Stimulated activated CD8-positive, alpha-beta memory T cell treated with anti-CD3 and anti-CD28 coated beads, Interleukin-7, amount 100 ng/mL, for 1 hour (primary cell): ENCODE measurements at places on chromosomes 12 and 14.

DNA sequence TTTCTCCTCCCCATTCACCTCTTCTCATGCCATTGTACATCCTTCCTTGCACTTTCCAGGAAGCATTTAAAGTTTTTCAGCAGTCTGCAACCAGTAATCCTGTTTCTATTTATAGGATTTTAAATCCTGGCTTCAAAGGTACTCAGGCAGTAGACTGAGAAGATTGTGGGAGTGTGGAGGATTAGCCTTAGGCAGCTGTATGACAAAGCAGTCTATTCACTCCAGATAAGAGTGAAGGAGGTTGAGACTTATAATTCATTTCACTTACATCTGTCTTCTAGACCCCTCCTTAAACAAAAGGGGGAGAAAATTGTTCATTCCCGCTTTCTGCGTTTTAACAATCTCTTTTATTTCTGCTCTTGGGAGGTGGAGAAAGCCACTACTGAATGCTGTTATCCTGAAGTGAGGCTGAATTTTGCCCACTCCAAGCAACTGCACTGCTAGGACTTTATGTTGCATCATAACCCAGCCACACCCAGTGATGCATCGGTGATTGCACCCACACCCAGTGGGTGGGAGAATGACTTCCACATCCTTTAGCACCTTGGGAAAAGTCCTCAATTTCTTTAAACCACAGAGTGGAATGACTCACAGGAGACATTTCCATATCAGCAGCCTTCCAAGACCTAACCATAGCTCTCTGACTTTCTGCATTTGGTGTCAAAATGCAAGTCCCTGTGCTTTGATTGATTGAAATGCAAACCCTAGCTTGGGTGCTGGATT, 382.5 kb upstream of the ATP2B1 start:
- no peak for DNase-seq

DNA sequence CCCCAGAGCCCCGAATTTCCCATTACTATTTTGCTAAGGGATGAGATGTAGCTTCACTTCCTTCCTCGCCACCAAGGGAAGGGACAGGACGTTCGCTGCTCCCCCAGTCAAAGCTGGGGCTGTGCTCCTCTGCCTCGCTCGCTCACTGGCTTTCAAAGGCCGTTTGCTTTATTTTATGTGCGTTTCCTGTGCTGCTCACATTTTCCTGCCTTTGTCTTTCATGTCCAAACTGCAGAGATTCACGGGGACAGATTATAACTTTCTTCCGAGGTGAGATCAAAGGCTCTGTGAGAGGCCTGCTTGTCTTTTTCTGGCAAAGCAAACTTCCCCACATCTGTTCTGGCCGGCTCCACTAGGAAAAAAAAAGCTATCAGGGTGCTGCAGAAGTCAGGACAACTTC, 76.0 kb upstream of the FZD10 start:
- no peak for DNase-seq

DNA sequence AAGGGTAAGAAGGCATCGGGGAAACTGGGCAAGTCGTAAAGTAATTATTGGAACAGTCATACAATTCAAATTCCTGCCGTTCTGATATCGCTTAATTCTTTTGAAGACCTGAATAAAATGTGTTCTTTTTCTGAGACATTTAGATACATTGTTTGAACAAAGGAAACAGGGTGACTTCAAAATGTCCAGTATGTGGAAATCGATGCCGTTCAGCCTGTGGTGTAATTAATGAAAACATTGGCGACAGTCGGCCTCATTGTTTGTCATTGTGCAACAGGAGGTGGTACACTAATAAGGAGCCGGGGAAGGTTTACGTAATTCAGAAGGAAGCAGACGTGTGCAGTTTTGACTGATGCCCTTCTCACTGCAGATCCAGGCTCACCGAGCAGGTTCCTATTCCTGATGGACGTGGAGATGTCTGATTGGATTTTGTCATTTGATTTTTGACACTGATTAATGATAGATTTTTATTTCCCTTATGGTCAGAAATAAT, 92.7 kb downstream of the BORCS5 start:
- no peak for DNase-seq

- DNase-seq: no peak
These were observed 101.6 kb downstream of the STXBP6 start for GRCh38 chr14:24948261-24948847.

DNA sequence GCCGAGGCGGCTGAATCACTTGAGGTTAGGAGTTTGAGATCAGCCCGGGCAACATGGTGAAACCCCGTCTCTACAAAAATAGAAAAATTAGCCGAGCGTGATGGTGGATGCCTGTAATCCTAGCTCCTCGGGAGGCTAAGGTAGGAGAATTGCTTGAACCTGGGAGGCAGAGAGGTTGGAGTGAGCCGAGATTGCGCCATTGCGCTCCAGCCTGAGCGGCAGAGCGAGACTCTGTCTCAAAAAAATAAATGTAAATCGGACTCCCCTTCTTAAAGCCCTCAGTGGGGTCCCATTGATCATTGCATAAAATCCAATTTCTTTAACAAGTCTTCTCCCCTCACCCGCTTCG, 908 bp downstream of the TDP1 start:
- DNase-seq: no peak

GRCh38 chr12:71792599-71792998, 37.9 kb downstream of the RAB21 start:
- DNase-seq: no peak

DNA sequence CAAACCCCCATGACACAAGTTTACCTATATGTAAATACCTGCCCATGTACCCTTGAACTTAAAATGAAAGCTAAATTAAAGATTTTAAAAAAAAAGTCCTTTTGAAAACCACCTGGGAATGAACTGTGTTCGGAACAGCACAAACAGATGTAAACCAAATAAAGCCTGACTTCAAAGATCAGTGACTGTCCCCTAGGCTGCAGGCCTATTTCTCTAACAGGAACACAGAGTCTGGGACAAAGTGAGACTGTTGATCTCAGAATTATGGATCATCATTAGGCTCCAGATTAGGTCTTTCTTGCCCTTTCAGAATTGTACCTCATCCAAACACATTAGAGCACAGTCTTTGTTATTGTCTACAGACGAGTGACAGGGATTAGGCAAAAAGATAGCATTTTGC, 54.6 kb downstream of the PAH start:
- no peak for DNase-seq

GRCh38 chr12:107125833-107126232, 32.5 kb upstream of the CRY1 start:
- DNase-seq: no peak

- no peak for DNase-seq
These were observed 70.5 kb downstream of the BCL11B start for GRCh38 chr14:99201351-99202073.

- DNase-seq: no peak
These were observed 256.1 kb downstream of the NAV3 start for GRCh38 chr12:78086553-78087362.

DNA sequence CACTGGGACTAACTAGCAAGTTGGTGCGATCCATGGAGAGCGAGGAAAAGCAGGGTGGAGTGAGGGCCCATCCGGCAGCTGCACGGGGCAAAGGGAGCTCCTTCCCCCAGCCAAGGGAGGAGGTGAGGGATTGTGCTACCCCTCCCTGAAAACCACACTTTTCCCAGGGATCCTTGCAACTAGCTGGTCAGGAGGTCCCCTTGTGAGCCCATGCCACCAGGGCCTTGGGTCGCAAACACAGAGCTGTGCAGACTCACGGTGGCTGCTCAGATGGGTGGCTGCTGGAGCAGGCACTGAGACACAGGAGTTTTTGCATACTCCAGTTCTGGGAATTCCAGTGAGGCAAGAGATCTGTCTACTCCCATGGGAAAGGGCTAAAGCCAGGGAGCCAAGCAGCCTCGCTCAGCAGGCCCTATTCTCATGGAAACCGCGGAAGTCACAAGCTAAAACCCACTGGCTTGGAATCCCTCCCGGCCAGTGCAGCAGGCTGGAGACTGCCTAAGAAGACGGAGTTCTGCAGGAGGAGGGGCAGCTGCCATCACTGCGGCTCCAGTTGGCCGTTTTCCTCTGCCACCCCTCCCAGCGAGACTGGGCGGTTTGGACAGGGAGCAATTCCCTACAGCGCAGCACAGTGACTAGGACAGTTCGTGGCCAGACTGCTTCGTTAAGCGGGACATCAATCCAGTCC, 10.9 kb upstream of the ZNF705A start:
- DNase-seq: no peak

DNA sequence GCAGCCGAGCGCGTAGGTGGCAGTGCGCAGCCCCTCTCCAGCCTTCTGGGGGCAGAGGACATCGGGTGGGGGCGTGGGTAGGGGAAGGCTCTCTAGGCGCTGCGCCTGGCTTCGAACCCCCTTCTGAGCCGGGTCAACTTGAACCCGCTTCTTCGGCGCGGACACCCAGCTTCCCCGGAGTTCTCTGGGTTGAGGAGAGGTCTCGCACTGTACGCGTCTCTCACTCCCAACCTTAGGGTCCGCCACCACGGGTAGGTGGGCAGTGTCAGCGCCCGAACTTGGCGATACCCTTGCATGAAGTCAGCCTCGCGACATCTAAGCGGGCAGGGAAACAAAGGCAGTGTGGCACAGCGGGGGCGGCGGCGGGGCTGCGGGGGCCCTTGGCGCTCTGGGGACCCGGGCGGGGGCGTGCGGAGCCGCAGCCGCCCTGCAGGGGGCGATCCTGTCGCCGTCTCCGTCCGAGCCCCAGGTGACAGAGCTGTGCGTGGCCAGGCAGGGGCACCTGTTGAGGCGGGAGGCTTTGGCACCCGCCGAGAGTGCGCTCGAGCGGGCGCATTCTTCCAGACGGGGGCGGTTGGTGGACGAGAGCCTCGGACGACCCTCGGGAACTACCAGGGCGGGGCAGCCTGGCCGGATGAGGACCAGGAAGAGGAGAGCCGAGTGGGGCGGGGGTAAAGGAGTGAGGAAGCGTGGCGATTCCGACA, 1.1 kb downstream of the GALNT16 start:
- no peak for DNase-seq

DNA sequence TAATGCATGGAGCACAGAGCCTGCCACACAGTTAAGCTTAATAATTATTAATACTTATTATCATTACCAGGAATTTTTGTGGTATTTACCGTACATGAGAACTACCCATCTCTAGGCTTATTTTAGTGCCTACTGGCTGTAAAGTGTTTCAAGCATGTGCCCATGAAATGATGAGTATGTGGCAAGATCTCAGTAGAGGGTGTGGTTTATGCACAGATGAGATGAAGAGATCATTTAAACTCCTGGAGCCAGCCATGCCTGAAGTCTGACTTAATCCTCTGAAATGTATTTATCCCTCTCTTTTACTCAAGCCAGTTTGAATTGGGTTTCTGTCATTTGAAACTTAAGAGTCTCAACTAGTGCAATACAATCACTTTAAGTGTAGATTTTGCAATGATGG, 60.2 kb downstream of the DAO start:
- DNase-seq: no peak

DNA sequence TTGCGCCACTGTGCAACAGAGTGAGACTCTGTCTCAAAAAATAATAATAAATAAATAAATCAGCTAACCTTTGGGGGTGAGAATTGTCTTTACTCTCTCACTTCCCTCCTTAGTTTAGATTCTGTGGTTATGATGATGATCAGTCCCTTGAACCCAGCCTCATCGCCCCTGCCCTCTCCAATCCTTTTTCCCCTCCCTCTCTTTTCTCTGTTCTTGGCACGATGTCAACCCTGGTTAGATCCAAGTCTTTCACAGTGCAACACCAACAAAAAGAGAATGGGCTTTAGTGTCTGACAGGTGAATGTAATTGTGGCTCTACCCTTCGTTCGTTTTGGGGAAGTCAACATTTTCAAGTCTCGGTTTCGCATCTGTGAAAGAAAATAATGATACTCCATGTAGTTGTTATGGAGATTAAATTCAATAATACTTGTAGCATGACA, 59.0 kb downstream of the NTN4 start:
- no peak for DNase-seq

DNA sequence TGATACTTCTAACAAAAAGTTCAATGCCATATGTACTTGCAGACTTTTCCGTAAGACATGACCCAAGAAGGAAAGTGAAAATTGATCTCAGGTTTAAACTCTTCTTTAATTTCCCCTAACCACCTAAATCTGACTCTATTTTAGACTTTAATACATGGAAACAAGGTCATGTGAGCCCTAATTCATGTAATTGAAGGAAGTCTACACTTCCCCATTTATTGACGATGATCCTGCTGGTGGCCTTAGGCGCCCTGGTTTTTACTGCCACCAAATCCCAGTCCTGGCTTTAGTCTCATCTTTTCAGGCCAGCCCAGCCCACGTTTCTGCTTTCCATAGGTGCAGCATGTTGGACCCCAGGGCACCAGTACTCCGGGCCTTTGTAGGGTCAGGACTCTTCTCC, 157.9 kb downstream of the PELI2 start:
- no peak for DNase-seq

GRCh38 chr12:29519585-29520182, 22.2 kb upstream of the OVCH1 start:
- DNase-seq: no peak

- no peak for DNase-seq
These were observed 16.3 kb upstream of the MYO1H start for GRCh38 chr12:109331301-109331952.

DNA sequence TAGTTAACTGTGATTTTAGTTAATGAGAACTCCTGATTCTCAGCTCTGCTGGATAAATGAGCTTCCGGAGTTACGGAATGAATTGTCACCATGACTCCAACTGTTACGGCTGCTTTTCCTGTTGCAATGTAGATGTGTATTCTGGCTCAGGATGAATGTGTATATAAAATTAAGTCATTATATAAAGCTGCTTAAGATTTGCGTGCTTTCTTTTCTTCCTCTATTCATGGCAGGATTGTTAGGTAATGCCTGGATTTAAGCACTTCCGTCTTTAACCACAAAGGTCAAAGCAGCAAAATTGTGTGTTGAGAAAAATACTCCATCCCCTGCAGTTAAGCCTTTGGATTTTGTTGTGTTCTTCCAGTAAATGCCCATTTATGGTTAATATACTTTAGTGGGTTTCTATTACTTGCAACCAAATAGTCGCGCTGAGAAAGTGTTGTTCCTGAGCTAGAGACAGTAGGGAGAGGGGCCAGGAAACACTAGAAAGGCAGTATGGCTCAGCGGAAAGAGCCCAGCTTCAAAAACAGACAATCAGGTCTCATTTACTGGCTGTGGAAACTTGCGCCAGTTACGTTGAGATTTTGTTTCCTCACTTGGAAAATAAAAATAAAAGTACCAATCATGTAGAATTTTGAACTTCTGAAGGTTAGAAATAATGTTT, 9.4 kb upstream of the CCDC175 start:
- no peak for DNase-seq

- DNase-seq: no peak
These were observed 8.8 kb upstream of the CEP170B start for GRCh38 chr14:104856157-104856868.

- no peak for DNase-seq
These were observed 12.5 kb upstream of the MARK3 start for GRCh38 chr14:103372552-103373304.

DNA sequence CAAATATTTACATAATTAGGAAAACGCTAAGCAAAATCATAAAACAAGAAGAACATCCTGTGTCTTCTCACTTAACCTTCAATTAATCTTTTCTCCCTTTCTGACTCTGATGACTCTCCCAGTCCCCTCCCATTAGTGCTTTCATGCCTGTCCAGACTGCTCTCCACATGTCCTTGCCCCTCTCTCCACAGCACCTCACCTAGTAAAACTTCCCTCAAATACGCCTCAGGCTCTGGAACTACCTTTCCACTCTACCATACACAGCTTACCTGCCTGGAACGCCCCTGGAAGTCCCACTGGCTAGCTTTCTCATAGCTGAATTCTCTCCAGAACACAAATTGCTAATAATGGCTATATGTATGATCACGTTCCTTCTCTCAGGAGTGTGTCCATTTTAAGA, 44.7 kb downstream of the SLC5A8 start:
- DNase-seq: no peak
